ENCODE measurements at places on chromosomes 2 and 18.

GRCh38 chr2:46854260-46854659, 61.3 kb downstream of the MCFD2 start:
- no peak for DNase-seq

DNA sequence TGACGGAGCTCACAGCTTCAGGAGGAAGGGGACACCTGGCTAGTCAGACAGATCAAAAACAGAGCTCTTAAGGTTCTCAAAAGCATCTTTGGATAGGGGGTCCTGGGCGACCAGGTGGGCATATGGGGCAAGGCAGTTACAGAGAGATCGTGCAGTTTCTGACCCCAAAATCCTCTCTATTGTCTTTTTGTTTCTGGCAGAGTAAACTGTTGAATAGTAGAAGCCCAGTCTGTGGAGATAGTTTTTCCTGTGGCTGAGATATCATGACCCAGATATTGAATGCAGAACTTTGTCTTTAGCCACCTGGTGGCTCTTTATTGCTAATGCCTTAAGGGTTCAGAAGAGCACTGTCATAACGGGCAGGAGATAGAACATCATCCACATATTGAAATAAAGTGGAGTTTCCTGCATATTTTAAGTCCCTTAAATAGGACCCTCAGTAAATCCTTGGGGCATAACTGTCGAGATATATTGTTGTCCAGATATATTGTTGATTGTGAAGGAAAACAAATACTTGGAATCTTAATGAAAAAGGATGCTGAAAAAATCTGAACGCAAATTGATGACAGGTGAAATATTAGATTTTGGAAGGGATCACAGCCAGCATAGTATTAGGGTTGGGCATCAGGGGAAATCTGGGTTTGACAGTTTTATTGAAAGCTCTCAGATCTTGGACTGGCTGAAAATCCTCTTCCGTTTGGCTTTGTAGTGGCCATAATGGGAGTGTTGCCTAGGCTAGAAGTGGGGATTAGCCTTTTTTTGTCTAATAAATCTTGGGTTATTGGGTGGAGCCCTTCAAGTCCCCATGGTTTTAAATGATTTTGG, 14.1 kb upstream of the ZDBF2 start:
- DNase-seq, result peak; percentile 35

DNA sequence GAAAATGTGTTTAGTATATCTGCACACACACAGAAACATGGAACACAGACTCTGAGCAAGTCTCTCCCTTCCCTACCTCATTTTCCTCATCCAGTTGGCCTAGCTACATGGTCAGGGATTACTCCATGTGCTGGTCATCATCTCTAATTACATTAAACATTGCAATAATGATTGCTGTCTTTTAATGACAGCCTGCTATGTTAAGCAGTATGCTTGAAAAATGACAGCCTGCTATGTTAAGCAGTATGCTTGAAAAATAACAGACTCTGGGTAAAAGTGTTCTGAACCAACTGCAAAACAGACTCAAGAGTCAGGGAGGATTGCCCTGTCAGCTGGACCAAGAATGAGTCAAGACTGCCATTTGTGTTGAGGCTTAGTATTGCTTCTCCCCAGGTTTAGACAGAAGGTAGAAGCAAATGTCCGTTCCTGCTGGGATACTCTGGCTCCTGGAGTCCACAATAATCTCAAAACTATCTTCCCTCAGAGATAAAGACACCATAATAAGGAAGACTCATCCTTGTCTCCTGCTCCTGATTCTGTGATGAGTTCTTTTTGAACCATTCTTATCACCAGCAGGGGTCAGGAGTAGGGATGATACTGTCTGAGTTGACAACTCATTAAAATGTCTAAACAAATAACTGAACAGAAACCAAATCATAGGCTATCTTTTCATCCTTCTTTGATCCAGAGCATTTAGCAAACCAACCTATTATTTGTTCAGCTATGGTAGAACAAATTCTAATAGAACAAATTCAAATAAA, 57.7 kb downstream of the CCDC93 start:
- DNase-seq, result no peak

DNA sequence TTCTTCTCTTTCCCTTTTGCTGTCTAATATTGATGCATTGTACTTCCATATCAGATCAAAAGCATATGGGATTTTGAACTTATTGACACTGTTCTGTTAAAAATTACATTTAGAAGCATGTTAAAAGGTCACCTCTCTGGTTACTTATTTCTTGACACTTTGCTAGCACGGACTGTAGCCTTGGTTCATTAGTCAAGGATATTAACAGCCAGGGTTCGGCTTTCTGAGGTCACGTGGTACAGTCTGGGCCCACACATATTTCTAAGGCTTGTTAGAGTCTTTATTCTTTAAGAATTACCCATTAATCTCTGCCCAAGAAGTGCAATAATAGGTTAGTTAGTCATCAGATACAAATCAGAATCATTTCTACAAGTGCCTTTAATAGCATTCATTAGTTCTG, 1035.8 kb upstream of the FANCL start:
- DNase-seq, result no peak

- no peak for DNase-seq
Measured at GRCh38 chr2:116456429-116456828, 1358.1 kb upstream of the DDX18 start.

- no peak for DNase-seq
Measured at GRCh38 chr2:207490441-207490840, 39.3 kb upstream of the CREB1 start.

GRCh38 chr2:11998218-11998617, 251.8 kb downstream of the LPIN1 start:
- DNase-seq, result peak; percentile 50

DNA sequence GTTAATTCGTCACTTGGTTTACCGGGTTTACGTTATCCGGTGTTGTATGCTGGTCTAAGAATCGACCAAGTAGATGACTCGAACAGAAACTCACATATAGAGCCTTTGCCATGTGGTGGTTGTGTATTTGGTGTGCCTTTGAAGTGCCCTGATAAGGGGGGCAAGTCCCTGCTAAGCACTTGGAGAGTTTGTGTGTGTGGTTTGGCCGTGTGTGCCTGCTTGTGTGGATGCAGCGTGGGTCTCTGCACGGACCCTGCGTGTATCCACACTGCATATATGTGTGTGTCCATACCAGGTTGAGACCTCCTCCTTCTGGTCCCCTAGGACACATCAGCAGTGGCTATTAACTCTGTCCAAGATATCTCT, 2.4 kb upstream of the CELF4 start:
- DNase-seq, result no peak

DNA sequence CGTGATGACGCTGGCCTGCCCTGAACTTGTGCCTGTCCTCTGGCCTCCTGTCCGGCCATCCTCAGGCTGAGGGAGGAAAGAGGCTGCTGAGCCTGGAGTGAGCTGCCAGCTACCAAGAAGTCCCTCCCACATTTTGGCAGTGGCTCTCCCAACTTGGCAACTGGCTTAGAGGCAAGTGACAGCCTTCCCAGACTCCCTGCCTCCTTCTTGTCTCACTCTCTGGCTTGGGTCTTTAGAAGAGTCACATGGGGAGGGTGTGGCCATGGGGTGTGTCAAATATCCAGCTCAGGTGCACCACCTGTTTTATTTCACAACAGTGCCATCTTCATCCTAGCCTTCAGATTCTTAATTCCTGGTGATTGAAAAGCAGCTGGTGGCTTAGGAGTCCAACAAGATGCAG, 222.9 kb downstream of the PRKCE start:
- DNase-seq, result no peak

DNA sequence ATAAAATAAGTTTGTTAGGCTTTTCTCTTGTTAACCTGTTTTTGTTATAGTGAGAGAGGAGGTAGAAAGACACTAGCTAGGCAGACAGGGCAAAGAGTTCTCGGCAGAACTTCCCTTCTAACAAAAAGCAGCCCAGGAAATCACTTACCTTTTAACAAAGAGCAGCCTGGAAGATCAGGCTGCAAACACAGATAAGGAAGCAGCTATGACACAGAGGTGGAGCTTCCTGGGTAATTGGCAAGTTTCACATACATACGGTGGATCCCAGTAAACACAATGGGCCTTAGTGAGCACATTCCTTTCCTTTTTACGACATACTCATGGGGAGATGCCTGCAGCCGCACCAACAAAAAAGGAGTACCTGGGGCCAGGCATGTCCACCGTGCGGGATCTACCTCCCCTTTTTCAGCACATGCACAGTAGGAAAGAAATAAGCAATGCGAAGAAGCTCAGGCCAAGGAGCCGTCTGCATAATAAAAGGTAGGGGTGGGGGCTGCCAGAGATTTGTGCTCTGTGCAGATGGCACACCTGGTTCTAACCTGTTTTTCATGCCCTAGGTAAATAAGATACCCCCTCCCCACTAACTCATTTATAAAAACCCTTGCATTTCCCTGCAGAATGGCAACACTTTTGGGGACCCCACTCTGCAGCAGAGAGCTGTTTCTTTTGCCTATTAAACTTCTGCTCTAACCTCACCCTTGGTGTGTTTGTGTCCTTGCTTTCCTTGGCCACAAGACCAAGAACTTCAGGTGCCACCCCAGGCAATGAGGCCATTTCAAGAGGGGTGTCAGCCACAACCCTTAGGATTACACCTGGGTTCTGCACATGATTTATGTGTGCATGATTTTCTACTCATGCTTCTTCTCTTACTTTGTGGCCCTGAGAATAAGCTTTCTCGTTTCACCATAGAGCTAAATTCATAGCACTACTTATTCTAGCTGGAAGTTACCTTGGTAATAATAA, 26.5 kb downstream of the MDH1 start:
- DNase-seq, result peak; percentile 41

GRCh38 chr2:219220652-219221402, 2.1 kb upstream of the ABCB6 start:
- DNase-seq, result no peak

DNA sequence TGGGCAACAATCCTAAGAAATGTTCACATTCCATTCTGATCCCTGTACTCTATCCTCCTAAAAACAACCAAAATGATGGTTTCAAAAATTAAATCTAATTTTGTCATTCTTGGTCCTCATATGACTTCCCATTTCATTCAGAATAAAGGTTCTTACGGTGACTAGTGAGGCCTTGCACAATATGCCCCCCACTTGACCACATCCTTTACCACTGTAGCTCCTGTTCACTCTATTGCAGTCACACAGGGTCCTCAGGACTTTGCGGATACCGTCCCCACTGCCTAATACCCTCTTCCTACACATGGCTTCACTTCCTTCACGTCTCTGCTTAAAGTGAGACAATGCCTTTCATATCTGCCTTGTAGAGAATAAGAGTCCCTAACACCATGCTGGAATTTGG, 1058.7 kb upstream of the KLHL29 start:
- no peak for DNase-seq

GRCh38 chr2:128777196-128778035, 458.7 kb upstream of the HS6ST1 start:
- no peak for DNase-seq

- DNase-seq, result no peak
Measured at GRCh38 chr2:232538671-232539070, 821 bp upstream of the CHRNG start.

DNA sequence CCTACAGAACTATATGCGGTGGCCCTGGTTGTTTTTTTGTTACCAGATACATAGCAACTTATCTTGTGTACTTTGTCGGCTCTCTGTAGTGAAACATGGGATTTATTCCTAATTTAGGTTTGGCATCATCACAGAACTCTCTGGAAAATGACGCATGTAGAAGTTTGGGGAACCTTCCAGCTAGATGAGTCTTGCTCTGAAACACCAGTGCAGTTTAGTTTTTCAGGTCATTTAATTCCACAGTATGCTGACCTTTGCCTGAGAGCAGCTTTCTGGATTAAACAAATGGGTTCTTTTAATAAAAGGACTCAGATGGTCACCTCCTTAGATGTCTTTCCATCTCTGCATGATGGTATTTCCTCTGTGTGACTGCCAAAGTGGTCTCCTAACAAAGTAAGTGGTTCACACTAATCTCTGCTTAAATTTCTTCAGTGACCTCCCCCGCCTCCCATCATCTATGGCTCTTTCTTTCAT, 39.9 kb downstream of the MYO3B start:
- DNase-seq, result no peak

DNA sequence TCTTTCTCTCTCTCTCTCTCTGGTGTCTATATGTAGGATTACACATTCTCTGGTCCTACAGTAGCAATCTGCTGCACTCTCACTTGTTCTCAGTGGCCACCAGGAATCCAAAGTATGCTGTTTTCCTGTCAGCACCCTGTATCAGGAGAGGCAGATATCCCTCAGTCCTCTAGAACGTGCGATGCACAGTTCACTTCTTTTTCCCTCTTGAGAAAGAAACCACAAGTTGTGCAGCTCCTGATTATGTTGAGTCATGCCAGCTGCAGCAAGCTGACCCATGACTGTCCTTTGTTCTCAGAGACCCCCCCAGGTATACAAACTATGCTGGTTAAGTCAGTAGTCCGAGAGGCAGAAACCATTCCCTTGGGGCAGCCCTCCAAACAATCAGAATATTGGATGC, 54.6 kb downstream of the LANCL1 start:
- peak; percentile 93 for DNase-seq

DNA sequence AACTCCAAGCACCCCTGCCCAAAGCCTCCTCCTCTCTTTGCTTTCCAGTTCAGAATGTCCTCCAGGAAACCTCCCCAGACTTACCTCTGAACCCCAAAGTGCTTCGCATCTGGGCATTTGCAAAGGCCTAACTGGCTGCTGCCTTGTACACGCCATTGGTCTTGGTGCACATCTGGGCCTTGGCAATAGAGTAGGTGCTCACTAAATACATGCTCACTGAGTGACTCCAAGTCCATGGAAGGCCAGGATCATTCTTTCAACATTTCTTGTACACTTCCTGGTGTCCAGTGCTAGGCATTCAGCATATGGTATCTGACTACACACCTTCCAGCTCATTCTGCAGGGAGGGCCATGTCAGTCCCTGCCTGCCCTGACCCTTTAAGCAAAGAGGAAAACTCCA, 28.4 kb downstream of the MRPL35 start:
- no peak for DNase-seq

DNA sequence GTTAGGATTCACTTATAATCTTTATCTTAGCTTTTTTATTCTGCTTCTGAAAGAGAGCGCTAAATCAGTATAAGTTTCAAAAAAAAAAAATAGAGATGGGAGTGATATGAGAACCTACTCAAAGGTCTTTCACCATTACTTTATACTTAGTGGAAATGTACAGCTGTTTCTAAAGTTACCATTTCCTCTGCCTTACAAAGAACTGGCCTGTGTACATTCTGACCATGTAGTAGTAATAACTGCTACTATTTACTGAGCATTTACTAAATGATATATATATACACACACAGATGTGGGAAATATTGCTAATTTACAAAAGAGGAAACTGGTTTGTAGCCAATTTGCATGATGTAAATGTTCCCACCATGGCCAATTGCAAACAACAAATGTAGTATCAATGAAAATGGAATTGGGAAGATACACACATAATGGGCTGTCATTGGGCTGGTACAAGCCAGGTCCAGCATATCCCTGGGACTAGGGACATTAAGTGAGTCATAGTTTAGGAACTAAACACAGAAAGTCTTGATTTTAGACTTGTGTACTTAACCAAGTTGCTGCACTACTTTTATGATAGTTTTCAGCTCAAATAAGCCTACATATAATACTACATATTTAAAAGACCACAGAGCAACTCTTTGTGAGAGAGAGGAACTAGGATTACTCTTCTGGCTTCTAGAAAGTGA, 67.1 kb downstream of the DYNC1I2 start:
- no peak for DNase-seq

DNA sequence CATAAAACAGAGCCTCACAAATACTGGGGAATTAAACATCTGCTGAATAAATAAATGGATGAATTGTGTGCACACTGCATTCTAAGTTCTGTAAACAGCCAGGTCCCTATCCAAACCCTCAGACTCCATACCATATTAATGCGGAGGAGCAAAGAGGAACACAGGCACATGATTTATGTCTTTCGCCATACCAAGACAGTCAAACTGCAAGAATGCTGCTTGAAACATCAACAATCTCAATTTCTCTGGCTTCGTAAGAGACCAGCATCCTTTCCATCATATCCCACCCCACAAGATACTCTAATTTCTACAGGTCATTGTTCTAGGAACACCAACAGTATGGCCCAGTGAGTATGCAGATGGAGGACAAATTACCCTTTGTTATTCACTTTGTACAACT, 15.0 kb downstream of the KANSL3 start:
- no peak for DNase-seq

All from brain microvascular endothelial cell (primary cell).